Endothelial cell (in vitro differentiated cells): ENCODE measurements at places on chromosomes 4 and X.

DNA sequence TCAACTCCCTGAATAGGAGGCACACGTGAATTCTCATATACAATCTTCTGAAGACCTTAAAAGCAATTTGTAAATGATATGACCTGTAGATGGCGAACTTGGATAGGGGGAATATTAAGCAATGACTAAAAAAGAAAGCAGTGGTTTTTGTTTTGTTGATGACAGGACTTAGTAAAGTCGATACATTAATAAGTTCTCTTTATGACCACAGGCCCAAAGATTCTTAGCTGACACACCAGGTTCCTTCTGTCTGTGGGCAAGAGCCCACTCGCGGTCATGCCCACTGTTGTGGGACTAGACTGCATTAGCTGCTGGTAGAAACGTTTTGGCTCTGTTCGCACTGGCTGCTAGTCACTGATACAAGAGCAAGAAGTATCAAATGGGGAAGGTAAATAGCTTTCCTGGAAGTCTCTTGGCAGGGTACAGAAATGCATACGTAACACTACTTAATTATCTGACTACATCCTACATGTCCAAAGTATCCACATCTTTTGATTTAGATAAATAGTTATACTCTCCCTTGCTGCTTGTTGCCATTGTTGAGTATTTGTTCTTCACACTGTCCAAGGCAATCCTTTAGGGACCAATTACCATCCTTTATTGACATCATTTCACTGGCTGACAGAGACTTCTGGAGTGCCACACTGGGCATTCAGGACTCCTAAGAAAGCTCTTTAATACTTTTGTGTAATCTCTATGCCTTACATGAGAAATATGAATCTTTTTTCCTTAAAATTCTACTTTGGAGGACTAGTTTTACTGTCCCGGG is 31.0 kb downstream of the ALPK1 start:
- DNase-seq = no peak

GRCh38 chrX:71989768-71990426 is 79.3 kb downstream of the NHSL2 start:
- DNase-seq = no peak

DNA sequence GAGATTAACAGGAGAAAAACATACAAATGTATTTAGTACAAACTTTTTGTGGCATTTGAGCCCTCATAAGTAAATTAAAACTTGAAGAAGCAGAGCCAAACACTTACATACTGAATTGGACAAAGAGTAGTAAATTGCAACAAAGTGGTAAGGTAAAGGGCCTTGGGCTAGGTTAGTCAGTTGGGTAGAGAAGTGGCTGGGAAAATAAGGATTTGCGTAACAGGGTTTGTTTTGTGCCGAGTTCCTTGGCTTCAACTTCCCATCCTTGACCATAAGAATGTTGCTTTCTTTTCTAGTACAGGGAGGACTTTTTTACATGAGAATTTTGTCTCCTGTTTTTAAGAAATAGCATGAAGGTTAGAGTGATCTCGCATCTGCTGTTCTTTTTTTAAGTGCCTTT is 33.3 kb upstream of the DSPP start:
- DNase-seq = no peak

DNA sequence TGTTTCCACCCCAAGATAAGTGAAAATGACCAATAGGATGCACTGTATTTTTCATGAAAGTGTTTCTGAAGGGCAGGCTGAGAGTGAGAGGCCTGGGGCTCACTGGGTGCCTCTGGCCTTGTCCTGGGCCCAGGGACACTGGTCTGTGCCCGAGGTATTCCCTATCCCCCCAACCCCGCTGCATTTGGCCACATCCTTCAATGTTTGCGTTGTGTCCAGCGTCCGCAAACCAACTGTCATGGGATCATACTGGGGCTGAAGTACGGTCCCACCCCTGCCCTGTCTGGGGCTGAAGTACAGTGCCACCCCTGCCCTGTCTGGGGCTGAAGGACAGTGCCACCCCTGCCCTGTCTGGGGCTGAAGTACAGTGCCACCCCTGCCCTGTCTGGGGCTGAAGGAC is 22.0 kb upstream of the MSANTD1 start:
- DNase-seq = no peak
